Activated T-helper 17 cell treated with anti-CD3 and anti-CD28 coated beads, Interleukin-2, amount 50 U/mL, for 72 hours (primary cell): ENCODE measurements at places on chromosomes 12 and 14.

DNA sequence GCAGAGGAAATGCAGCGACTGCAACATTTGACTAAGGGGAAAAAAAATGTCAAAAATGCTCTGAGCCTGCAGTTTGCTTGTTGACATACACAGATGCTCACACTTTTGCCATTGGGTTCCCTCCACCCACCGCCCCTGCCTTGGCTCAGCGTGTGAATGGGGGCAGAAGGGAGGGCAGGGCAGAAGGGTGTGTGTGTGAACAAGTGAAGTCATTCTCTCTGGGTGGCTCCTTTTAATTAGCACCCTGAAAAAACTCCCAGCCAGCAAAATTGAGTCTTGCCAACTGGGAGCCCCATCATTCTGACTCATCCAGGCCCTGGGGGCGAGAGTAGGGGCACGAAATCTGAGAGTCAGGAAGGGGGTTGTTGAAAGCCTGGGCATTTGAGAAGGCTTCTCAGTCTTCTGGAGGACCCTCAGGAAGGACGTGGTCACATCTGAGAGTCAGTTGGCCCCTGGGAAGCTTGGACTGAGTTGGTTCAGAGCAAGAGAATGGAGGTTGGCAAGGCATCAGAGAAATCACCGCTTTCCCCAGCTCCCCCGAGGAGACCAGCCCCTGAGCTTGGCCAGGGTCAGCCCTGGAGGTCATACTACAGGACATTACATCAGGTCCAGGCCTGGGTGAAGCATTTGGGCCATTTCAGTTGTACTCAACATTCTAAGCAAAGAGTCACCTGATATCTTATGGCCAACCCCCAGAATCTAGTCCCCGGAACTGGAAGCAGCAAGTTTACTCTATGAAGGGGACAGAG lies 22.7 kb upstream of the KRT78 start:
- H3K27ac ChIP-seq, result no peak overlapping the region
- H3K27me3 ChIP-seq, result peaks cover 5% of the 10 kb centered on the region
- H3K36me3 ChIP-seq, result no peaks in the 10 kb centered on the region

DNA sequence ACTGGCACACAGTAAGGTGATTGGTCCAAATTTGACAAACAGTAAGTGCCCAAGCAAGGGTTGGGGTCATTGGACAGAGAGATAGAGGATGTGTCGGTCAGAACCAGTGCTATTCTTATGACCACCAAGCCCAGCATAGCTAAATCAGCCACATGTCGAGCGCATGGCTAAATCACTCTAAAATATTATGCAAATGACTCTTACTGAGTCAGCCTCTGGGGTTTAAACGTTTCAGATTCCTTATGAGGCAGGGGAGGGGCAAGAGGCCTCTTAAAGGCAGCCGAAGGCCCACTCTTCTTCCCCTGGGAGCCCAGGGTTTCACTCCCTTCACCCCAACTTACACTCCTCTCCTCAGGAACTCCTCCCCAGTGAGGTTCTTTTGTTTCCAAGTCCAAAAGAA lies 603 bp upstream of the ENDOU start:
- no peak overlapping the region for H3K4me3 ChIP-seq
- peak; percentile 55 for ATAC-seq
- H3K27ac ChIP-seq, result no peak overlapping the region
- peaks cover 12% of the 10 kb centered on the region for H3K4me1 ChIP-seq

DNA sequence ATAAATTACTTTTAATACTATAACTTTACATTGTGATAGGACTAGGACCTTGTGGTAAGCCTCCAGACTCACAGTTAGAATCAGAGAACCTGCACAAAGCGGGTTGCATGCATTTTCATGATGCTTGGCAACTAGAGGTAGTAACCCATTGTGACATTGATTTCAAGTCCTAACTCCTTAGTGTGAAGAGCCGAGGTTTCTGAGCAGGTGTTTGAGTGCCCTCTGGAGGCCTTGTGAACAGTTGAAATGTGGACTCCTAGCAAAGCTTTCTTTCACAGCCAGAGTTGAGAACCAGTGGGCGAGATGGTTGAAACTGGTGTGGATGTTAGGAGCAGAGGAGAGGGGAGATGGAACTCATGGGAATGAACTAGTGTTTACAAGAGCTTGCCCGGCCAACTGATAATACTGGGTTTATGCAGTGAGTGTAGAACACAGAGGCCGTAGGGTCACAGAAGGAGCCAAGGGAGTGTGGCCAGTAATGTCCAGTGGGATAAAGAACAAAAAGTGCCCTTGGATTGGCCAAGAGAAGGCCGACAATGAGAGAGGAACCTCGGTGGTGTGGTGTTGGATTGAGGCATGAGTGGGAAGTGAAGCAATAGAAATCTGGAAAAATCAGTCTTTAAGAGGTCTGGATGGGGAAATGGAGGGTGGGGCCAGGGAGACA lies 10.9 kb downstream of the ZNF664 start:
- no peaks in the 10 kb centered on the region for H3K27me3 ChIP-seq
- no peak overlapping the region for H3K4me3 ChIP-seq
- H3K4me1 ChIP-seq, result peaks cover 12% of the 10 kb centered on the region
- ATAC-seq, result peak; percentile 83

GRCh38 chr12:49334226-49334625 lies 2.8 kb downstream of the C1QL4 start:
- H3K27ac ChIP-seq, result no peak overlapping the region
- no peak for ATAC-seq
- H3K4me1 ChIP-seq, result peaks cover 7% of the 10 kb centered on the region
- H3K36me3 ChIP-seq, result no peaks in the 10 kb centered on the region

DNA sequence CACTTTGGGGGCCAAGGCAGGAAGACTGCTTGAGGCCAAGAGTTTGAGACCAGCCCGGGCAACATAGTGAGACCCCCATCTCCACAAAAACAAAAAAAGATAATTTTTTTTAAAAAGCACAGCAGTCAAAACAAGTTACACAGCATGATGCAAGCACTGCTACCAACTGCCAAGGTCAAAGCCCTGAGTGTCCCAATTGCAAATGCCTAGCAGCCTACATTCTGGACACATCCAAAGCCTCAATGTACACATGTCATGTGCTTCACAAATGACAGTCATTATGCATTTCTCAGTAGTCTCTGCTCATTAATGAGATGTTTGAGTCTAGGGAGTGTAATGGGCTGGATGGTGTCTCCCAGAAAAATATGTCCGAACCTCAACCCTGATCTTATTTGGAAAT lies 113.7 kb upstream of the CCND2 start:
- H3K27ac ChIP-seq, result peak overlapping the region; percentile 7
- H3K36me3 ChIP-seq, result no peaks in the 10 kb centered on the region
- H3K4me1 ChIP-seq, result peaks cover 33% of the 10 kb centered on the region
- H3K4me3 ChIP-seq, result peak overlapping the region; percentile 29
- ATAC-seq, result no peak

DNA sequence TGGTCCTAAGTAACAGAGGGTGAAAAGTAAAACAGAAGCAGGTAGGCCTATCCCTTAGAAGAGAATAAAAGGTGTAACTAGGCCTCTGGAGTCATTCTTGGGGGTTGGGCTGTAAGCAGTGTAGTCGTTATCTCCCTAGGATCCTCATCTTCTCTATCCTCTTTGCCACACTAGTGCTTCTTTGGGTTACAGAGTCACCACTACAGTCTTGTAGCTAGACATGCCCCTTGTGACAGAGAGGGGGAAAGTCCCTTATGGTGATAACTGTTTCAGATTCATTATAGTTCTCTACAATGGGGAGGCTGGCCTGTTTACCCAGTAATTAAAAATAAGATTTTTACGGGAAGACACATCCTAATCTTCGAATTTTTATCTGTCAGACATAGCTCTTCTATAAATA lies 16.4 kb upstream of the SRP54 start:
- H3K4me3 ChIP-seq, result no peak overlapping the region
- no peaks in the 10 kb centered on the region for H3K27me3 ChIP-seq
- peak overlapping the region; percentile 71 for H3K27ac ChIP-seq
- peaks cover 86% of the 10 kb centered on the region for H3K36me3 ChIP-seq
- H3K4me1 ChIP-seq, result peaks cover 4% of the 10 kb centered on the region

DNA sequence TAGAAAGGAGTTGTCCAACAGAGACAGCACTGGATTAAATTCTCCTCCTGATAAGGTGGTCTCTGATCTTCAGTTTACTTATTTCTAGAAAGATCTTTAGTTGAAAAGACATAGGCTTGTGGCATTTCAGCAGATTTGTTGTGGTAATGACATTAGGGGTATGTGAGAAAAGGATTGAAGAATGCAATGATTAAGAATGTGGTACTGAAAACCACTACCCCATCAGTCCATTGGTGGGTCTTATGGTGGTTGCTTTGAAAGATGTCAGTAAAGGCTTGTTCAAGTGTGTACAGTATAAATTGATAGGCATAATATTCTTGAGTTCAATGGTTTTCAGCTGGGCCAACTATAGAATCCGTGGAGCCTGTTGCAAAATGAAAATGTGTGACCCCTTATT lies 10.8 kb downstream of the PPFIBP1 start:
- peaks cover 17% of the 10 kb centered on the region for H3K4me1 ChIP-seq
- peak overlapping the region; percentile 46 for H3K4me3 ChIP-seq
- H3K27ac ChIP-seq, result peak overlapping the region; percentile 54

DNA sequence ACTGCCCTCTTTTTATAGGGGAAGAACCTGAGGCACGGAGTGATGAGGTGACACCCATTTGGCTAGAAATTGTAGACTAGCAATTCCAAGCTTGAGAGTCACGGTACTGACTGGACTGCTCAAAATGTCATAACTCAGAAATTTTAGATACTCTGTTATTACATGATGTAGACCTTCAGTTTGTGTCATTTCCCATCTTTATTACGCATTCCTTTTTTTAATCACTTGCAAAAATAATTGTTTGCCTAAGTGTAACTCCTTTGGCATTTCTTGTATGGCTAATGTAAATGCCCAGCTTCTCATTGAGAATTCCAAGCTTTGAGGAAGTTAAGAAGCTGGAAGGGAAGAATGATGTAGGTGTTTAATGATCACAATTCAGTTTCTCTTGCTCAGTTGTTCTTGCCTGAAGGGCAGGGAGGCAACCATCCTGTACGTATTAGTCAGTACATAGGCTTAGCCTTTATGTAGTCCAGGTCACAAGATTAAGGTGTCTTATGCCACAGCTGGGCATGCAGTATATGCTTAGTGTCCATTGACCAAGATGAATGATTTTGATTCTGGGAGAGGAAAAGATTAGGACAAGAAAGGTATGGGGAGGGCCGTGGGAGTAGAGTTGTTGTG lies 68.2 kb upstream of the EVL start:
- H3K4me1 ChIP-seq, result peaks cover 7% of the 10 kb centered on the region
- no peaks in the 10 kb centered on the region for H3K36me3 ChIP-seq
- H3K27me3 ChIP-seq, result no peaks in the 10 kb centered on the region
